ENCODE measurements at places on chromosomes 3 and 15.

GRCh38 chr3:19103510-19103909, 44.8 kb upstream of the KCNH8 start:
- no peak for DNase-seq

GRCh38 chr3:12157026-12157425, 1.7 kb downstream of the TIMP4 start:
- peak; percentile 55 for DNase-seq

- DNase-seq = no peak
Measured at GRCh38 chr3:58419780-58420507, 13.7 kb downstream of the PDHB start.

- no peak for DNase-seq
Measured at GRCh38 chr3:55497250-55497649, 10.1 kb upstream of the WNT5A start.

DNA sequence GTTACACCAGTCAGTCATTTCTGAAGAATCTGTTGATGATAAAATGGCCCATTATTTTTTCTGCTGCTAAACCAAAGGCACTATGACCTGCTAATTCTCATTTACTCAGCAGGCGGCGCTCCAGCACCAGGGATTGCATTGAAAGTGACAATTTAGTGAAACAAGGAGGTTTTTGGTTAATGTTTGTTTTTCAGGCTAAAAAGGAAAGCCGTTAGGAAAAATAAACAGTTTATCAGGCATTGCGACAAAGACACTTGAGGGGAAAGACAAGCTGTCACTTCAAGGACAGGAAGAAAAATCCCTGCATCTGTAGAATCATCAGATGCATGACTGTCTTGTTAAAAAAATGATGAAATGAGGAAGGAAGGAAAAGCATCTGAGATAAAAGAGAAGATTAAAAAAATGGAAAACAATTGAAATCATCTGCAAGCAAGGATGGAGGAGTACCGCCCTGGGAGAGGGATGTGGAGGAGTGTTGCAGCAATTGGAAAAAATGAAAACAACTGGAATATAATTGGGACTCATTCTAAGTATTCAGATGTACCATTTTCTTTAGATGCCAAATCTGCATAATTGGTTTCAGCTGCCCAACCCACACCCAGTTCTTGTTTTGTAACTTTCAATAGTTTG, 54.0 kb downstream of the NR1D2 start:
- no peak for DNase-seq

GRCh38 chr15:54131410-54131809, 153.2 kb downstream of the UNC13C start:
- DNase-seq = no peak

DNA sequence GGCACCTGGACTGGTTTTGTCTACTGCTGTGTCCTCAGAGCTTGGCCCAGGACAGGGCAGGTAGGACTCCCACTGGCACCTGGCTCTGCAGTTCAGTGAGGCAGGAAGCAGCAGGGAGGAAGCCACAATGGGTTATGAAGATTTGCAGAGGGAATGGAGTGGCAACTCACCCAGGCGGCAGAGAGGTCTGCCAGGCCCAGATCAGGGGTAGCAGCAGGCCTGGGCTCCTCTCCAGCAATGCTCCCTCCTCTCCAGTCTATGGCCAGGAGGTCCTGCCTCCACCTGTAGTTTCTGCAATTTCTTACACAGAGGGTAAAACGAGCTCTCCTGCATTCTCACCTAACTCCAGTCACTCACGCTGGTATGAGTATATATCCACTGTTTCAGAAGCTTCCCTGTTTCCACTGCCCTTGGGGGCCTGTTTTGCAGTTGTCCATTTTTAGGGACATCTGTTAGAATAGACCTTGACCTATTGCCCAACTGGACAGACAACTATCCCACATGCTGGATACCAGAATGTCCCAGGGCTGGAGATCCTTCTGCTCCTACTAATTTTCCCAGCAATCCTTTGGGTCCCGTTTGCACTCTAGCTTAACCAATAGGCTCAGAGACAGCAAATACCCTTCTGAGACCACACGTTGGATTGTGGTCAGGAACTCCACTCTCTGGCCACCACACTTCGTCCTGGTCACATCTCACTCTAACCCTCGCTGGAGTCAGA, 35.2 kb downstream of the HMCES start:
- no peak for DNase-seq

DNA sequence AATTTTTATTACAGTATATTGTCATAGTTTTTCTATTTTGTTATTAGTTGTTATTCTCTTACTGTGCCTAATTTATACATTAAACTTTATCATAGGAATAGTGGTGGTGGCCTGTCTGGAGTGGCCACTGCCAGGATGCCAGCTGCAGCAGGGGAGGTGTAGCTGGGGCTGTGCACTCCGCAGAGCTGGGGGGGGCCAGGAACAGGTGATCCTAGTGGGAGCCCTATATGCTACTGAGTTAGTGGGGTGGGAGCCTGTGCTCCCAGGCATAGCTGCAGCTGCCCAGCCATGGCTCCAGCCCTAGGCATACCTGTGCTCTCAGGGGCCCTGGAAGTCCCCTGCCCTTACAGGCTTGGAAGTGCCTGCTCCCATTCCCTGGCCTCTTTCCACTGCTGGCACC, 638.1 kb upstream of the KCNMB2 start:
- no peak for DNase-seq

DNA sequence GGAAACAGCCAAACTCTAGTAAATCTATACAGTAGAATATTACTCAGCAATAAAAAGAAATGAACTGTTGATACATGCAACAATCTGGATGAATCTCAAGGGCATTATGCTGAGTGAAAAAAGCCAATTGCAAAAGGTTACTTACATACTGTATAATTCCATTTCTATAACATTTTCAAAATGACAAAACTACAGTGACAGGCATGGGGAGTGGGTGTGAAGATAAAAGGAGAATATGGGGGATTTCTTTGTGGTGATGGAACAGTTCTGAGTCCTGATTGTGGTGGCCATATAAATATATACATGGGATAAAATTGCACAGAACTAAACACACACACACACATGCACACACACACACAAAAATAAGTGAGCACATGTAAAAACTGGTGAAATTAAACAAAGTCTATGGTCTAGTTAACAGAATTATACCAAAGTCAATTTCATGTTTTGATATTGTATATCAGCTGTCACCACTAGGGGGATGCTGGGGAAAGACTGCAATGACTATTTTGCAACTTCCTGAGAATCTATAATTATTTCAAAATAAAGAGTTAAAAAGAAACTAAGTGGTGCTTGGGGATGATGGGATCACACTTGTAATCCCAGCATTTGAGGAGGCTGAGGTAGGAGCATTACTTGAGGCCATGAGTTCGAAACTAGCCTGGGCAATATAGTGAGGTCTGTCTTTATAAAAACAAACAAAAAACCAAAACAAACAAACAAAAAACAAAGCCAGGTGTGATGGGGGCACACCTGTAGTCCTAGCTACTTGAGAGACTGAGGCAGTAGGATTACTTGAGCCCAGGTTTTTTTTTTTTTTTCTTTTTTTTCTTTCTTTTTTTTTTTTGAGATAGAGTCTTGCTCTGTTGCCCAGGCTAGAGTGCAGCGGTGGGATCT, 66.0 kb downstream of the SPTSSB start:
- no peak for DNase-seq

DNA sequence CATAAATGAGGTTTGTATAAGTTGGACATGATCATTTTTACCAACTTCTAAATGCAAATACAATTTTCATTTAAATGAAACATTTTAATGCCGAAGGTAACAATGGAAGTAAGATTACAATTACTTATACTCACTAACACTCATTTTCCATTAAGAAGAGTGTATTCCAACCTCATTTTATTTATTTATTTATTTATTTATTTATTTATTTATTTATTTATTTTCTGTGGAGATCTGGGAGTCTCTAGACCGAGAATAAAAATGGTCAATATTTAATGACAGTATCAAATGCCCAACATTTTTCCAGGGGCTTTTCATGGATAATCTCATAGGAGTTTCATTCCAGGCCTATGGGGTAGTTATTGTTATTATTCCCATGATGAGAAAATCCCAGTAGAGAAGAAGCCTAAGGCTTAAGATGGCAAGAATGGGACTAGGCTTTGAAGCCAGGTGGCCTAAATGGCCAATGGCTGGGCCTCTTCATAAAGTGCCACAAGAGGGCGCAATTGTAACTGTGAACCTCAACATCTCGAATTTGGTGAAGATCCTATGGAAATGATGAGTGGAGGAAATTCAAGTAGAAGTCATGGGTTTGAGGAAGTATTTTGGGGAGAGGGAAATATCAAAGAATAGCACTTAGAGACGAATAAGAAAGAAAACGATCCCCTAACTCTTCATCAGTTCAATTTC, 21.3 kb downstream of the VGLL3 start:
- DNase-seq = no peak

All from caudate nucleus (tissue), 63 donors.